CD4-positive, alpha-beta T cell treated with Interleukin-6 for 4 hours (primary cell): ENCODE measurements at places on chromosomes 11 and 22.

- no peak for DNase-seq
Observed at GRCh38 chr11:7642747-7643146, 30.6 kb downstream of the CYB5R2 start.

GRCh38 chr11:76214968-76215548, 8.8 kb upstream of the WNT11 start:
- no peak for DNase-seq

GRCh38 chr11:69215784-69216415, 60.2 kb downstream of the SMIM38 start:
- DNase-seq = no peak

- DNase-seq = peak; percentile 78
Observed at GRCh38 chr11:1050581-1051355, 14.2 kb upstream of the MUC6 start.

DNA sequence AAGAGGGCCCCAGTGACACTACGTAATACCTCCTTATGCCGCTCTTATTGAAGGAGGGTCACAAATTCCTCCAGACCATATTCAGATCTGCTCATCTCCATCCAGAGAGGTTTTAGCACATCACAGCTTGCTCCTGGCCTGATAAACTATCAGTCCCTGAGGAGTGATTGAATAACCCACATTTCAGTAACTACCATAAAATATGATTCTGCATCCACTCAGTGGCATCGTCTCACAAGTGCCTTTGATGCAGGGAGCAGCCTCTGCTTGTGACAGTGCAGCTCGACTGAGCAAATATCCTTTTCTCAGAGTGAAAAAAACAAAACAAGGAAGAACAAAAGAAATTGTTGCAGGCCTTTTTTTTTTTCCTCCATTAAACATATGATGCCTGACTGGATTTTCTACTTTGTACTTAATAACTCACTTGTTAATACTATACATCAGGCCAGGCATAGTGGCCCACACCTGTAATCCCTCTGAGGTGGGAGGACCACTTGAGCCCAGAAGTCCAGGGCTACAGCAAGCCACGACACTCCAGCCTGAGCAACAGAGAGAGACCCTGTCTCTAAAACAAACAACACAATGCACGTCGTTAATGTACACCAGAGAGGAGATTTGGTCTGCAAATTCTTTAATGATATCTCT, 64.5 kb downstream of the DDX10 start:
- DNase-seq = no peak

GRCh38 chr11:94525546-94526324, 13.5 kb downstream of the C11orf97 start:
- no peak for DNase-seq

DNA sequence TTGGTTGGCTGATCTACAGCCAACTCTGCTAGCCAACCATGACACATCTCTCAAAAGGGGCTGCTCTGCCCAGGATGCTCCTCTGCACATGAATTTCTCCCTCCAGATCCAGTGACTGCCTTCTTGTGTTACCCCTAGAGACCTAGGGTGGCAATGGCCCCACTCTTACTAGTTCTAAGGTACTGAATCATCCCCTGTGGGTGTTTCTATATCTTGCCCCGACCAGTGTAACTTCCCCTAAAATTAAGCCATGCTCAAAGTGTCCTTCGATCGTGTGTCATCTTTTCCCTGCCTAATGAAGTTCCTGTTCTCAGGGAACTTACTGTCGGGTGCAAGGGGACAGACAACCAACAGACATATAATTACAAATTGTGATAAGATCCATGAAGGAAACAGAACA, 113.3 kb downstream of the FAM76B start:
- no peak for DNase-seq

- DNase-seq = no peak
Observed at GRCh38 chr11:46731545-46731944, 12.5 kb downstream of the F2 start.

GRCh38 chr11:35526370-35526792, 965 bp upstream of the PAMR1 start:
- no peak for DNase-seq

- peak; percentile 28 for DNase-seq
Observed at GRCh38 chr22:46069521-46070214, 80.7 kb upstream of the PPARA start.

GRCh38 chr11:45643598-45644260, 21.7 kb downstream of the CHST1 start:
- no peak for DNase-seq

DNA sequence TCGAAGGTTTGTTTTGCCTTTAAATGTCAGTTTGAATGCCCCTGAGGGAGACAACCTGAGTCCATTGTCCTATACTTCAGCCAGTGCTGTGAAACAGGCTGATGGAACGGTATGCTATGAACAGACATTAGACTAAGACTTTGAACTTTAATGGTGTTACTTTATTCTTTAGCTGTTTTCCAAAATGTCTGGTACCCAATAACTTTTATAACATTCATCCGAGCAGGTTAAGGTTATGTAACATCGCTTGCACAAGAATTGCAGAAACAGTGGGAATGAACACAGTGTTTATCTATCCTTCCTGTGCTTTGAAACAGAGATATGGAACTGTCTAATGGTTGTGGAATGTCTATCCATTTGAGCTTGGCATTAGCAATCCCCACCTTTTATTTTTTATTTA, 12.5 kb upstream of the PTS start:
- no peak for DNase-seq

DNA sequence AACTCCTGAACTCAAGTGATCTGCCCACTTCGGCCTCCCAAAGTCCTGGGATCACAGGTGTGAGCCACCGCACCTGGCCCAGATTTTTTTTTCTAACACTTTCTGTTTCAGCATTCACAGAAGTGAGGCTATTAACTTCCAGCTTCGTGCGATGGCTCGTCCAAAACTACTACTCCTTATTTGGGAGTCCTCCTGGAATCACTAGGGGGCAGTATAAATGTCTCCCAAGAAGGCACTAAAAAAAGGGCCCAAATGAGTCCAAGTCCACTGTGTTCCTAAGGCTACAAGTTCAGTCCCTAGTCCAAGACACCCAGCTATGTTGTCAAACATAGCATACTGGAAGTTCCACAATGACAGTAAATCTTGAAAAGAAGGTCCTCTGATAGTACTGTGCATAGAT, 63.2 kb upstream of the BIRC3 start:
- no peak for DNase-seq

DNA sequence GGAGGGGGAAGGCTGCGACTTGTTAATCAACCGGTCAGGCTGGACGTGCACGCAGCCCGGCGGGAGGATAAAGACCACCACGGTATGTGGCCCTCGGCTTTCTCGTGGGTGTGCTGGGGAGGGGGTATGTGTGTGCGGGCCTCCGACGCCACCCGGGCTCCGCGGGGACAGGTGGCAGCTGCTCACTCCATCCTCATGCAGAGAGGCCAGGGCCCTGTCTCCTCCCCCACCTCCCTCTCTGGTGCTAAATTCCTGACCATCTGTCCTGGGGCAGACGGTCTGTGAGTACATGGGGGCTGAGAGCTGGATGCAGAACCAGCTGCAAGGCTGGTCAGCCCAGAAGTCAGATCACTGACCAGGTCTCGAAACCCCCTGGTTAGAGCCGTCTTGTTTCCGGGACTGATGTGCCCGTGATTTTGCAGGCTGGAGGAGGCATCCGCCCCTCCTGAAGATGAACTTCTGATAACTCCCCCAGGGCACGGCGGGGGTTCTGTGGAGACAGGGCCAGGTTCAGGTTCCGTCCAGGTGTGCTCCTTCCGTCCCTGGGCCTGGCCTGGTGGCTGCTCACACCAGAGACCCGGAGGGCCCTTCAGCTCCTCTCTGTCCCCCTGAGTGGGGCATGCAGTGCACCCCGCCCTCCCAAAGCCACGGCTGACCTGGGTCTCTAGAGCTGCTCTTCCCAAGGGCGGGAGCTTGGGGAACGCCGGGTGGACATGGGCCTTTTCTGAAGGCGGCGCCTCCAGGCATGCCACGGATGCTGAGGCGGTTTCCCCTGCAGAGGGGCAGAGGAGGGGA, 1119.7 kb downstream of the BRD1 start:
- no peak for DNase-seq

DNA sequence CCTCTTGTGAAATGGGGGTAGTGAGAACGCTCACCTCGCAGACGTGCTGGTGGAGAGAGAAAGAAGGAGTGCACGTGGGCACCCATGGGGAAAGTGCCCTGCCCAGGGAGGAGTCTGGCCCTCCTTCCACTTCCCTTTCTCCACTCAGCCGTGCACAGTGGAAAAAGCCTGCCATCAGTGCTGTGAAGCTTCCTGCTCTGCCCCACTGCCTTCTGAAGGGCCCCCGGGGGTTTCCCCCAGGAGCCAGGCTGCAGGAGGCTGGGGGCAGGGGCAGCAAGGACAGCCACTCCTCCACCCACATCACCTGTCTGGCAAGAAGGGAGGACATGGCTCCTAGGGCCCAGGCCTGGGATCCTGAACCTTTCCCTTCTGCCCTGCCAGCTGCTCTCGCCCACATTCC, 7.6 kb downstream of the TP53I11 start:
- no peak for DNase-seq

GRCh38 chr11:120318906-120319305, 6.2 kb upstream of the TLCD5 start:
- DNase-seq = no peak

- no peak for DNase-seq
Observed at GRCh38 chr11:70477609-70478008, 79.3 kb downstream of the CTTN start.

DNA sequence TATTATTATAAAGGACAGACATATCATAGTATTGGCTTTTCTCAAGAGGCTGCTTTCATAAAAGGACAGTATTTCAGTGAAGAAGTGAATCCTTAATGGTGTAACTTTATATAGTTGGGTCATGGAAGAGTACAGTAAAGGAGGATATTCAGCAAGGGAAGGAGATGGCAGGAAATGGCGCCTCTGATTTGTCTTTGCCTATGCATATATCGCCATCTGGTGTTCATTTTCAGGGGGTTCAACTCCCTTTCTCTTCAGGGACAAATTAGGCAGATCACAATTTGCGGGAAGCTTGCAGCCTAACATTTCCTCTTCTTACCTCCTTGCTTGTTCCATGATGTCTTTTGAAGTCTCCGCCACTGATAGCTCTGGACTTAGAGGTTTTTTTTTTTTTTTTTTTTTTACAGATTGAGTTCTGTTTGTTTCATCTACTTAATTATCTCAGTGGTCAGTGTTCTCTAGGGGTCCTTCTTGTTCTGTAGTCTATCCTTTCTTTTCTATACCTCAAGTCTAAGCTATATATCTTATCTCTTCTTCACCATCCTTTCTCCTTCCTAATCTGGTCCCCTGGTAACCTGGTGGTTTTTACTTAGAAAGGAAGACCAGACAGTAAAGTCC, 21.8 kb upstream of the RRM1 start:
- peak; percentile 65 for DNase-seq

DNA sequence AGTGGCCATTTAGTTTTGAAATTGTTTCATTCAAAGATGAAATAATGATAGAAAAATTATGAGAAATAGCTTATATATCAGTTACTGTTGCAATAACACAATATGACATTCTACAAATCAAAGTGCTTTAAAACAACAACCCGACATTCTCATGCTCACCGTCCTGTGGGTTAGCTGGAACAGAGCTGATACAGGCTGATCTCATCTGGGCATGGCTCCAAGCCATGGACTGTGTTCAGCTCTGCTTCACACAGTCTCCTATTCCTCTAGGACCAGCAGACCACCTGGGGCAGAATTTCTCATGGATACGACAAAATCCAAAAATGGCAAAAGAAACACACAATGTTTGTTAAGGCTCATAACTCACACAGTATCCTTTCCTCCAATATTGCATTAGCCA, 178.6 kb downstream of the CNTN5 start:
- no peak for DNase-seq

DNA sequence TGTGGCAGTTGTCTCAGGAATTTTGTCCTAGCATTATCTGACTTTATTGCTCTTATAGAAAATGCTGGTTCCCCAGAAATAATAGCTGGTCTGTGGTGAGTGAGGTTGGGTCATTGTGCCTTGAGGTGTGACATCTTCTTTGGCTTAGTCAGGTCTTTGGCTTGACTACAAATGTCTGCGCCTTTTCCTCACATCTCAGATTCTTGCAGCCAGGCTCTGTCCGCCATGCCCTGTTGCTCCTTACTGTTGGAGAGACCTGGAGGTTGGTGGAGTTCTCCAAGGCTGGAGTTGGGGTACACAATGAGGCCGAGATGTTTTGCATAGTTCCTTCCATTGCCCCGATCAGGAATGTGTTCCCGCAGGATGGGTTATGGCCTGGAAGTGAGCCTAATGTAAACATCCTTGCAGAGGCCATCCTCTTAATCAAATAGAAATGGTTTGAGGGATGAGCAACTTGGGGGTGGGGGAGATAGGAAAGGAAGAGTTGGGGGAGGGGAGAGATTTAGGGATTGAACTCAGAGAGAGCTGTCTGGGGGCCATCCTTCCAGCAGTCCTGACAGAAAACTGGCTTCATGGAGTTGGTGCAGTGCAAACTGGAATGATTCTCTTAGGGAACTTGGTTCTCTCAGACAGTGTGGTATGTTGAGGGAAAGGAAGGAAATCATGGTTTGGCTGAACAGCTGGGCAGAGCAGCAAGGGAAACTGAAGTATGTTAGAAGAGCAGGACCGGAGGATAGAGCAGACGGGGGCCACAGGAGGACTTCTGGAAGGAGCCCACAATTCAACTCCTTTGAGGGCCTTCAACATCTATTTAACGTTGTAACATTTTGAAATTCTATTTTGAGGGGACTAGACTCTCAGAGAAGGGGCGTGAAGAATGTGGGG, 49.9 kb downstream of the ZBTB16 start:
- DNase-seq = no peak

DNA sequence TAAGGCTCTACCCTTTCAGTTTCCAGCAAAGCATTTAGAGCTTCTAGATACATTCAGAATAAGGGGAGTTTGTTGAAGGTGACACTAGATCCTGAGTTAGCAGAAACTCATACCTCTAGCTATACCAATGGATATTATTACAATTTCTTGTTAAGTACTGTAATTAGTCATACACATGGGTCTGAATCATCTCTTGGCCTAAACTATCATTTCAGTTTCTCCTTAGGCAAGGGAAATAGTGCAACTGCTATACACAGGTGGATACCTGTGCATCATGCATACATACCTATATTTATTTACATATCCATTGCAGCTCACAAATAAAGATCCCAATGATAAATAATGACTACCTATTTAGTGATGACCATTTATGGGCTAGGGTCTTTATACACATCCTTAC, 45.1 kb upstream of the PAX6 start:
- DNase-seq = no peak
